ENCODE measurements at places on chromosomes 6 and 20.

DNA sequence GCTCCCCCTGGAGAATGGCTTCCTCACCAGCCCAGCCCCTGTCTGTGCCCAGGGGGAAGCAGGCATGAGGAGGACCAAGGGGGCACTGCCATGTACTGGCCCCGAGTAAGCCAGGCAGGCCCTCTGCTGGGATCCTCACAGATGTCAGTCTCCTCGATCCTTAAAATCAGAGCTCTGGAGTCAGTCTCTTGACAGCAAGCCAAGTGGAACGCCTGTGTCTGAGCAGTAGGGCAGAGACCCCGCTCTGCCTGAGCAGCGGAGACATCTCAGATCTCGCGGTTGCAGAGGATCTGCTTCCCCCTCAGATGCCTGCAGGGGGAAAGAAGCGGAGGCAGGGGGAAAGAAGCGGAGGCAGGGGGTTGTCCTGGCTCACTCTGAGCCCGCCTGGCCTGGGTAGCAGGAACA lies 92.6 kb downstream of the SNX5 start:
- no peak for DNase-seq

DNA sequence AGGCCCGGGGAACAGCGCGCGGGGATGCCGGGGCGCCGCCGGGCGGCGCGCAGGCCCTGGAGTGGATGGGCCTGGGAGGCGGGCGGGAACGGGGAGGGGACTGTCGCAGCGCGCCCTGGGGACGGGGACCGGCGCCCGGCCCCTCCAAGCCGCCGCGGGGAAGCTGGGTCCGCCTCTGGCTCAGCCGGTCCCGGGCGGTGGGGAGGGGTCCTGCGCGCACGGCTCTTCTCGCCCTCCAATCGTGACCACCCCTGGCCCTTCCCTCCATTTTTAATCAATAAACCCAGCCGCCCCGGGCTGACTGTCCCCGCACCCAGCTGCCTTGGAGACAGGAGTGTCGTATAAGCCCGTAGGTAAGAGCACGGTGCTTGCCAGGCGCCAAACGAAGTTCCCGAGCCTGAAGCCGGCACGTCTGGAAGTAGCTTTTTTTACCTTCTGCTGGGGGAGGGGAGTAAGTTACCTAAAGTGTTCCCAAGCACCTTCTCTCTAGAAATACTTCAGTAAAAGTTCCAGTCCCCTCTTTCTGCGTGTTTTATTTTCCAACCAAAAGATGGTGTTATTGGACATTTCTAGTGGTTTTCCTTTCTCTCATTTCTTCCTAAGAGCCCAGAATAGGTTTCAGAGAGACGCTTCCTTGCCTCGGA lies 780 bp upstream of the TAF4 start:
- peak; percentile 68 for DNase-seq

DNA sequence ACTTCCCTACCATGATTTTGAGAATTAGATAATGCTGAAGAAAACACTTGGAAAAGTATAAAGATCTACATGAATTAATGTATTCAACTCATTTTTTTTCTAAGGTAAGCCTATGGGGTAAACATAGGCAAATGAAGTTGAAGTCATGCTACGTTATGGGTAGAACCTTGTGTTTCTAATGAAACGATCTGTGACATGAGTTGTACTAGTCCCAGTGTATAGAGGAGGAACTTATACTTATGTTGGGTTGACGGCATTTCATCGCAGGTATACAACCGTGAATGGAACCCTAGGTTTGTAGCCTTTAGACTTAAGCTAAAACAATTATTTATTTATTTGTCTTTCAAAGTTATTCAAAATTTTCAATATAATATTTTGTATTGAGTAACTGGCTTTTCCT lies 2.6 kb downstream of the SLC35F1 start:
- no peak for DNase-seq

DNA sequence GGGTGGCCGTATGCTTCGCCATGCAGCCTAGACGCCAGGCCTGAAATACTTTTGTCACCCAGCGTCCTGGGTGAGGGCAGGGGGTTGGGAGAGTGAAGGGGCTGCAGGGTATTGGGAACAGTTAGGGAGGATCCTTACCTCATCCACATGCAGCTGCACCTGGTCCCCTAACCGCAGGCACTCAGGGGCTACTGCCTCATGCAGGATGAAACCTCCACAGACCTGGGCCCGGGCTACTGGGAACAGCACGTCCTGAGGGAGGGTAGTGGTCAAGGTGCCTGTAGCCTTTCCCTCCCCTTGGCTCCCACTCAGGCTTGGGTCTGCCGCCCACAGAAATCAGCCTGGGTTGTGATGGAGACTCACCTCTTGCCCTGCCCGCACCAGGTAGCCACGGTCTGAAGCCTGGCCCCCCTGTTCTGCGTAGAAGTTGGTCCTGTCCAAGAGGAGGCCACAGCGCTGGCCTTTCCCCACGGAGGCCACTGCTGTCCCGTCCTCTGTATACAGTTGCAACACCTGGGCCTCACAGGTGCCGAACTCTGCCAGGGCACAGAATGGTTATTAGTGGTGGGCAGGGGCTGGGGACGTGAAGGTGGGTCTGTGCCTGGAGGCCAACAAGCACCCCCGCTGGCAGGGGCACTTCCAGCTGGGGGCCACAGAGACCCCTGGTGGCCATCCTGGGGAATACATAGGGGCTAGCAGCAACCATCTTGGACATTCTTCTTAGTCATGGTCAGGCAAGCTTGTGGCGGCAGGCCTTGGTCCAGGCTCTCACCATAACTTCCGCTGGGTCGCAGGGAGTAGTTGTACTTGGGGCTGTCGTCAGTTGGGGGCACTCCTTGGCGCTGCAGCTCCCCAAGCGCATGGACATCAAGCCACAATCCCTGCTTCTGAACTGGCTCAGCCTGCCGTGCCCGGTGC lies 8.6 kb downstream of the AARS2 start:
- DNase-seq = peak; percentile 71

DNA sequence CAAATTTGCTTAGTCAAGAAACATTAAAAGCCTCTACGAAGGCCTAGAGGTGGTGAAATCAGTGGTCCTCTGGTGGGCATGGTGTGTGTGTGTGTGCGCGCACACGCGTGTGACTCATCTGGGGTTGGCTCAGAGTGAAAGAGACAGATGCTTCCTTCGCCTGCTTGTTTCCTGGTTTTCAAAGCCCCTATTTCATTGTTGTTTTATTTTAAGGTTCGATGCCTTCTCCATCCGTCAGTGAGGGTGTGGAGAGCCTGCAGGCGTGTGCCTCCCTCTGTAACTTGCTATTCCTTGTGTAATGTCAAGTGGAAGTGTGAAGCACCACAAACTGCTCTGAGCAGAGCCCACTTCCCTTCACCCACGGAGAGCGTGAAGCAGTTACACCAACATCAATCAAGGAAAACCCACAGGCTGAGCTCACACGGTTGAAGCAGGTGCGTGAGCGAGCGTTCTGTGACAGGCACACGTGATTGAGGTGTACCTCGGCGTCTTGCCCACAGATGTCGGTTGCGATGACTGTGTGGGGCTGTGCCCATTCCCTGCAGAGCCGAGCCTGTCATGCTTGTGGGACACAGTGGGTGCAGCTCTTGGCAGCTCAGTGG lies 233.9 kb downstream of the PRL start:
- DNase-seq = peak; percentile 47

DNA sequence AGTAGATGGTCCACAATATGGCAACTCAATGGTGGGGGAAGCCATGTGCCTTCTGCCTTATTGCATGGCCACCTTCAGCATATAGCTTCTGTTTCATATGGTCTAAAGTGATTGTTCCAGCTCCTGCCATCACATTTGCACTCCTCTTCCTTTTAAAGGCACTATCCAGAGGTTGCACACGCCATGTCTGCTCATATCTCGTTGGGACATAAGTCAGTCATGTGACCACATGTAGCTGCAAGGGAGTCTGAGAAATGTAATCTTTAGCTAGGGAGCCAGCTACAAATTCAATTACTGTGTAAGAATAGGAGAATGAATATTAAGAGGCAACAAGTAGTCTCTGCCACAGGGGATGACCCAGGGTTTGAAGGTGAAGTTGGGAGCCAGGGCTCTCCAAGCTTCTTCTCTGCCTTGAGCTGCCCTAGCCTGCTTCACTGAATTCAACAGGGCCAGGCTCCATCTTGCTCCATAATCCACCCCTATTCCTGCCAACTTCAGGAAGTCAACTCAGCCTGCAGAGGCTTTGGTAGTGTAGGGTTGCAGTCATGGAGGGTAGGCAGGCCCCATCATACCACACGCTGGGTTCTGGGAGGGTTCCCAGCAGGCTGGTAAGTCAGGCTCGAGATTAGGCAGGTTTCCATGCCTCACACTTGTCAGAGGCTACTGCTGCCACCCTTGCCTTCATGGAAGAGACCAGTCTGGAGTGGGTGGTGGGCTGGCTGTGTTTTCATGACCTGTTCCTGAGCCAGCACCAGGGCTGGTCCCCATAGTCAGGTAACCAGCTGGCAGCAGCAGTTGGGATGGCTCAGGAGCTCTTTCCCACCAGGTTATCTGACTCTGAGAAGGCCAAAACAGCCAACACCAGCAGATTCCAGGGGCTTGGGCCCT lies 56.7 kb upstream of the SAYSD1 start:
- no peak for DNase-seq

DNA sequence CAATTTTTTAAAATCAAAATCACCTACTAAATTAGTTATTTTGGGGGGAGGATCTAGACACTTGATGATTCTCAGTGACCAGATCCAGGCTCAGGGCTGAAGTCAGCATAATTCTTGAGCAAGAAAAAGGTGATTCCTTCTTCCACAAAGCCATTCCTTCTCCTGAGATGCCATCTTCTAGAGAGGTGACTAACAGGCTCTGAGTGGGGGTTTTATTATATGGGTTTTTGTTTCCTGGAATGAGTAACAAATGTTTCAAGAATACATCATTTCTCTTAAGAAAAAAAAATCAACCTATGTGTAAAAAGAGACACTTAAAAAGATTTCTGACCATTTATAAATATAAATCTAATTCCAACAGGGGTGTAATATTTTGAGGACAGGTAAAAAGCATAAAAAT lies 154.3 kb downstream of the NFATC2 start:
- no peak for DNase-seq

- DNase-seq = no peak
Measured at GRCh38 chr6:134802426-134803058, 147.4 kb downstream of the ALDH8A1 start.

DNA sequence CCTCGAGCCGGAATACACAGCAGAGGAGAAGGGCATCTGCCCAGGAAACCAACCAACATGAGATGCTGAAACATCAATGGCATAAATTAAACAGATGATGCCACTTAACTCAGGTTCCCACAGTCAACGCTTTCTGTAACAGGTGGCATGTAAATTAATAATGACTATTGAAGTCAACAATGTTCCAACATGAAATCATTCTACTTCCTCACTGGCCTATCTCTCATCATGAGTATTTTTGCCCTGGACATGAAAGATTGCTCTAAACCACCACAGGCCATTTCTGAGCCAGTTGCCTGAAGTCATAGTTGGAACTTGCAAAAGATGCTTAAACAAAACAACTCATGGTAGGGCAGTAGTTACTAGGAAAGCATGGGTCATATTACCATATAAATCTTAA lies 397.9 kb upstream of the JARID2 start:
- no peak for DNase-seq

DNA sequence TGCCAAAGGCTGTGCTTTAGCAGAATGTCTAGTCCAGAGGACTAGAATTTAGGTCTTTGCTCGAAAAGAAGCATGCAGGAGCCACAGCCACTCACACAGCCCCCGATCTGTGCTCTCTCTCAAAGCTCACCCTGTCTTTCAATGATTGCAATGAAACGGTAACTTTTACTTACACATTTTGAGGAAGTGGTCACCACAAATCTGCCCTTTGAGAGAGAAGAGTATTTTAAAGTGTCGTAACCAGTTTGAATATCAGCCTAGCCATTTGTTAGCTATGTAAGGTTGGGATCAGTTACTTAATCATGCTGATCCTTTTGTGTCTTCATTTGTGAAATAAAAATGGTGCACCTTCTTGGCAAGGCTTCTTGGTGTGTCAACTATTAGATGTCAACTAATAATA lies 209.0 kb downstream of the TFAP2A start:
- DNase-seq = peak; percentile 52

DNA sequence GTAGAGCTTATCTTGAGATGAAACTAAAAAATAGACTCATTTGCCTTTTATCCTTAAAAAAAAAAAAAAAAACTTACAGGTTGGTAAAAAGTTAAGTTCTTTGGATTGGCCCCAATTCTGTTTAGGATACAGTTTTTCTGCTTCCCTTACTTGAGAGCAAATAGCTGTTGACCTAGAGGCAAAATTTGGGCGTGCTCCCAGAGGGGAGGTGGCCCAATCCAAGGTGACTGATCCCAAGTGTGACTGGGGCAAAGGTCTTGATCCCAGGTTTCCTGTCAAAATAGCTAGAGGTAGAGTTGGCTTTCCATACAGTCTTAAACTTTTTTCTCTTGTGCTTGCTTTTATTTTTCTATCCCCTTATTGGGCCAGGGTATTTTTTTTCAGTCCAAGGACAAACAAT lies 363.8 kb upstream of the AGPAT4 start:
- no peak for DNase-seq

Measured in hematopoietic multipotent progenitor cell treated with erythropoietin and hydrocortisone succinate and interleukin-3 and kit ligand, for 6 days (in vitro differentiated cells).